ENCODE measurements at places on chromosomes 1 and 21. TPM values are rescaled to one million over a fixed set of nuclear protein-coding genes. Genes with fewer than 3 reads are reported as not detected.

Gene DMRTA2
- total RNA-seq = 0.06 TPM

Gene DIRAS3
- 1.0 TPM for total RNA-seq

Gene USH2A
- total RNA-seq = not detected

Gene GNAT2
- not detected for total RNA-seq

Gene FPGT
- 4.7 TPM for total RNA-seq

Gene C1QC
- not detected for total RNA-seq

Gene LIPI
- not detected for total RNA-seq

Gene ORC1
- 17.9 TPM for total RNA-seq

Gene FMO5
- 0.29 TPM for total RNA-seq

Gene HS2ST1
- total RNA-seq = 10.5 TPM

Gene SLC27A3
- total RNA-seq = 1.6 TPM

Gene FMO4
- total RNA-seq = 0.45 TPM

Gene CYP4X1
- total RNA-seq = not detected

Gene TMEM50B
- total RNA-seq = 10.7 TPM

Gene GPR89B
- 7.5 TPM for total RNA-seq

Gene CYP4A11
- total RNA-seq = not detected

Gene RBP7
- 6.8 TPM for total RNA-seq

Gene CBS
- total RNA-seq = 10.1 TPM

Gene FAM167B
- 0.33 TPM for total RNA-seq

Gene LCE1C
- not detected for total RNA-seq

Gene SLC25A34
- not detected for total RNA-seq

Gene C1orf87
- total RNA-seq = not detected

Gene LHX8
- total RNA-seq = 0.97 TPM

Gene MTARC1
- 8.0 TPM for total RNA-seq

Gene C8A
- total RNA-seq = not detected

Gene LRRC7
- not detected for total RNA-seq

Gene PLA2G2A
- not detected for total RNA-seq

Gene MROH9
- total RNA-seq = not detected

Gene TNFRSF14
- 0.33 TPM for total RNA-seq

All from A549 treated with GW870086 at 1 μM for 4 hours (cell line).